ENCODE measurements at places on chromosomes 16 and 17. TPM values are rescaled to one million over a fixed set of nuclear protein-coding genes. Genes with fewer than 3 reads are reported as not detected.

GRCh38 chr17:5592382-5592781 lies 8.1 kb upstream of the NLRP1 start:
- no peaks in the 10 kb centered on the region for H3K36me3 ChIP-seq
- H3K4me1 ChIP-seq, result no peaks in the 10 kb centered on the region
- no peak overlapping the region for H3K4me3 ChIP-seq
- no peaks in the 10 kb centered on the region for H3K27me3 ChIP-seq
- no peak overlapping the region for H3K27ac ChIP-seq

GRCh38 chr16:9499941-9500593 lies 408.6 kb downstream of the HAPSTR1 start:
- no peak overlapping the region for H3K27ac ChIP-seq
- no peak for DNase-seq
- H3K36me3 ChIP-seq, result no peaks in the 10 kb centered on the region
- H3K4me1 ChIP-seq, result no peaks in the 10 kb centered on the region
- no peak overlapping the region for H3K4me3 ChIP-seq

GRCh38 chr17:31680126-31680525 lies 178.9 kb downstream of the COPRS start:
- no peaks in the 10 kb centered on the region for H3K27me3 ChIP-seq
- no peak for DNase-seq
- no peaks in the 10 kb centered on the region for H3K4me1 ChIP-seq
- no peak overlapping the region for H3K27ac ChIP-seq
- H3K36me3 ChIP-seq, result no peaks in the 10 kb centered on the region

- no peaks in the 10 kb centered on the region for H3K36me3 ChIP-seq
- no peak overlapping the region for H3K27ac ChIP-seq
- H3K27me3 ChIP-seq, result no peaks in the 10 kb centered on the region
- H3K4me3 ChIP-seq, result no peak overlapping the region
- no peak for DNase-seq
Measured at GRCh38 chr16:65782611-65783600, 583.6 kb upstream of the CDH5 start.

GRCh38 chr16:73878611-73879010 lies 418.0 kb upstream of the PSMD7 start:
- no peak for DNase-seq
- H3K27ac ChIP-seq, result no peak overlapping the region
- no peaks in the 10 kb centered on the region for H3K27me3 ChIP-seq
- H3K4me3 ChIP-seq, result no peak overlapping the region
- no peaks in the 10 kb centered on the region for H3K36me3 ChIP-seq

DNA sequence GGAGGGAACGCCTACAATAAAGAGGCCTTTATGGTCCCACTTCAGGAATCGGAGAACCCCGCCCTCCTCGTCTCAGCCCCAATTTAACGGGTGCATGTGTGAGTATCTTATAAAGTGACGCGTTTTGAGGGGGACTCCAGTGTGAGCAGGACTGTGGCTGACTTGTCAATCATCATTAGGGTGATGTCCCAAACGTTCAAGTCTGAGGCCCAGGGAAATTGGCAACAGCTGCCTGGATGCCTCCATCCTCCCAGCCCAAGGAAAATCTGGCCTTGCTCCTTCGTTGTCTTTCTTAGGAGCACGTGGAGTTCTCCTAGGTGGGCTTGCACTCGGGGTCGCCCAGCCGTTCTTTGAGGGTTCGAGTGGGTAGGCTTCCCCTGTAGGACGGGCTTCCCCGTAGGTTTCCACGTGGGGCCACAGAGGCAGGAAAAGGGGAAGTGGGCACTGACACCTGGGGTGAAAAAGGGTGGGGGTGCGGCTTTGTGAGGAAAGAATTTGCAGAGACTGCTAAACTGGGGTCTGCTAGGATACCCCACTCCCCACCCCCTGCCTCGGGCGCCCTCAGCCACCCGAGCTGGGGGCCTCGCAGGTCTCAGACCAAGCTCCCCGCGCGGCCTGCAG lies 561 bp upstream of the HERPUD1 start:
- DNase-seq, result no peak
- peak overlapping the region; percentile 87 for H3K4me3 ChIP-seq
- peaks cover 36% of the 10 kb centered on the region for H3K4me1 ChIP-seq

- peaks cover 21% of the 10 kb centered on the region for H3K4me1 ChIP-seq
- H3K27me3 ChIP-seq, result no peaks in the 10 kb centered on the region
- peak overlapping the region; percentile 89 for H3K27ac ChIP-seq
- H3K4me3 ChIP-seq, result peak overlapping the region; percentile 100
- peaks cover 18% of the 10 kb centered on the region for H3K36me3 ChIP-seq
Measured at GRCh38 chr16:67936880-67937605, 393 bp upstream of the PSMB10 start.

- H3K27me3 ChIP-seq, result peaks cover 38% of the 10 kb centered on the region
- no peaks in the 10 kb centered on the region for H3K36me3 ChIP-seq
- DNase-seq, result no peak
- H3K27ac ChIP-seq, result peak overlapping the region; percentile 39
- H3K4me1 ChIP-seq, result peaks cover 17% of the 10 kb centered on the region
Measured at GRCh38 chr16:86508947-86509758, 1.2 kb upstream of the FOXF1 start.

DNA sequence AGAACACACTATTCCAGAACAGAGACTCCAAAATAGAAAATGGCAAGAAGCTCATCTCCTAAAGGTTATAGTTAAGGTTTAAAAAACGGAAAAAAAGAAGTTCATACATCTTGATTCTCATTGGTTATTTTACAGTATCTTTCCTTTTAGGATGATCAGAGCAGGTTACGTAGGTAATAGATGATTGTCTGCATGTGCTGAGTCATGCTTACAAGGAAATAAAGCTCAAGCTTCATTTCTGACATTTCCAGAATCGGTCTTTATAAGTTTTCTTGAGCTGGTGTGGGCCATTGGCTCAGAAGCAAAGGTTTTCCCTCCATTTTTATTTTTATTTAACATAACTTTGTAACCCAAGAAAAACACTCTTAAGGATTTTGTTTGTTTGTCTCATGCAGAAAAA lies 1030.3 kb upstream of the CDH8 start:
- DNase-seq, result no peak
- no peaks in the 10 kb centered on the region for H3K36me3 ChIP-seq
- no peaks in the 10 kb centered on the region for H3K4me1 ChIP-seq
- no peak overlapping the region for H3K27ac ChIP-seq
- no peaks in the 10 kb centered on the region for H3K27me3 ChIP-seq

DNA sequence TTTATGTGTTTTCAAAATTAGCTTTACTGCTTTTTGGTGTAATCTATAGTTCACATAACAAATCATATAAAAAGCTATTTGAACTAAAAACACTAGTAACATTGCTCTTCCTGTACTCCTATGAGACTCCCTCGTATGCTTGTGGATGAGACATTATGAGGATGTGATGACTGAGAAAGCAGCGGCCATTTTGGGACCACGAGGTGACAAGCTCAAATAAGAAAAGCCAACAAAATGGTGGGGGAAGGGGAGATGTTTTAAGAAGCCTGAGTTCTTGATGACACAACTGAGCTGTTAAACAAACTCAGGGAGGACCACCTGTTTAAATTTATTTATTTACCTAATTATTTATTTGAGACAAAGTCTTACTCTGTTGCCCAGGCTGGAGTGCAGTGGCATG lies 4.5 kb downstream of the CCL18 start:
- no peak for DNase-seq
- no peaks in the 10 kb centered on the region for H3K27me3 ChIP-seq
- H3K27ac ChIP-seq, result no peak overlapping the region
- no peaks in the 10 kb centered on the region for H3K4me1 ChIP-seq
- H3K4me3 ChIP-seq, result no peak overlapping the region

DNA sequence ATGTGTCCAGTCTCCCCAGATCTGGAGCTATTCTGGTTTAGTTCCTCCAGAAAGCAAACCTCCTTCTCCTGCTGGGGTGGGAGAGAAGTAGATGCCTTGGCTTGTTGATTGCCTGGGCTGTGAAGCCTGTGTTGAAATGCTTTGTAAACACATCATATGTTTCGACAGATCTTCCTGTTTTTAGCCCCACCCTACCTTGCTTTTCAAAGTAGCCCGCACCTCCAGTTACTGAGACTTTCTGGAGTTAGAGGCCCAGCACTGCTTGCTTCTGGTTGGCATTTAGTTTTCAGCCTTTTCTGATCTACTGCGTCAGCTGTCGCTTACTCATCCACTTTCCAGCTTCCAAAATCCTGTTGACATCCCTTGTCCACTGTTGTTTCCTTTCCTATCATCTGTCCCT lies 17.9 kb upstream of the NDEL1 start:
- DNase-seq, result no peak
- H3K4me1 ChIP-seq, result peaks cover 5% of the 10 kb centered on the region
- no peaks in the 10 kb centered on the region for H3K36me3 ChIP-seq

GRCh38 chr17:60471451-60471850 lies 49.2 kb downstream of the CHCT1 start:
- no peak for DNase-seq
- no peaks in the 10 kb centered on the region for H3K27me3 ChIP-seq
- H3K4me3 ChIP-seq, result no peak overlapping the region
- H3K36me3 ChIP-seq, result peaks cover 4% of the 10 kb centered on the region
- peaks cover 37% of the 10 kb centered on the region for H3K4me1 ChIP-seq

GRCh38 chr17:34771891-34772290 lies 189.4 kb downstream of the CCT6B start:
- H3K4me3 ChIP-seq, result no peak overlapping the region
- no peaks in the 10 kb centered on the region for H3K4me1 ChIP-seq
- no peaks in the 10 kb centered on the region for H3K27me3 ChIP-seq
- H3K27ac ChIP-seq, result no peak overlapping the region
- DNase-seq, result no peak
- no peaks in the 10 kb centered on the region for H3K36me3 ChIP-seq

DNA sequence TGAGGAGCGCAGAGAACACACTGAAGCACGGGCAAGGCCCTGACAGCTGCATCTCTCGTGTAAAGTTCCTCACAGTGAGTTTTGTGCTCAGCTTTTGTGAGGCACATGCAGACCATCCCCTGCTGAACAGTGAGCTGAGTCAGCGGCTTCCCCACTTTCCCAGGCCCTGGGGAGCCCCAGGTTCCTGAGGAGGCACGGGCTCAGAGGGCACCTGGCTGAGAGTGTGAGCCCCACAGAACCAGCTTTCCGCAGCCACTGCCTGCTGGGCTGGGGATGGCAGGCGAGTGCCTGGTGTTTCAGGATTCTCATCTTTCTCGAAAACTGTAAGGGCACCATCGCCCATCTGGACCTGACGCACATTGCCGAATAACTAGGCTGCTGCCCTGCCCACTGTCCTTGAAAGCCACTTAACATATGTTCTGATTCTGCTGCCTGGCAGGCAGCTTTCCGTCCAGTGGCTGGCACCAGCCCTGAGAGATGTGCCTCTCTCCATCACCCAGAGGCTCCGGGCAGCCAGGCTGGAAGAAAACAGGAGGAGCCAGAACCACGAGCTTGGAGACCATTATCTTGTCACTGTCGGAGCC lies 266.7 kb upstream of the FOXF1 start:
- H3K27ac ChIP-seq, result no peak overlapping the region
- H3K27me3 ChIP-seq, result no peaks in the 10 kb centered on the region
- H3K4me1 ChIP-seq, result no peaks in the 10 kb centered on the region
- no peak overlapping the region for H3K4me3 ChIP-seq

DNA sequence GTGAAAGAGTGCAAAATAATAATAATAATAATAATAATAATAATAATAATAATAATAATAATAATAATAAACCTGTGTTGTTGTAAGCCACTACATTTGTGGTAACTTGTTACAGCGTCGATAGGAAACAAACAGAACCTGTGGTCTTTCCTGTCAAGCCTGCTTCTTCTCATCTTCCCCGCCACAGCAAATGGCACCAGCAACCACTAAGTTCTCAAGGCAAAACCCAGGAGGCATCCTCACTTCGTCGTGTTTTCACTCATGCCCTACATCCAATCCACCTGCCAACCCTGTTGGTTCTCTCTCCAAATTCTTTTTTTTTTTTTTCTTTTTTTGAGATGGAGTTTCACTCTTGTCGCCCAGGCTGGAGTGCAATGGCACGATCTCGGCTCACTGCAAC lies 34.2 kb downstream of the ITGAE start:
- H3K27ac ChIP-seq, result no peak overlapping the region
- no peaks in the 10 kb centered on the region for H3K36me3 ChIP-seq
- no peaks in the 10 kb centered on the region for H3K4me1 ChIP-seq

DNA sequence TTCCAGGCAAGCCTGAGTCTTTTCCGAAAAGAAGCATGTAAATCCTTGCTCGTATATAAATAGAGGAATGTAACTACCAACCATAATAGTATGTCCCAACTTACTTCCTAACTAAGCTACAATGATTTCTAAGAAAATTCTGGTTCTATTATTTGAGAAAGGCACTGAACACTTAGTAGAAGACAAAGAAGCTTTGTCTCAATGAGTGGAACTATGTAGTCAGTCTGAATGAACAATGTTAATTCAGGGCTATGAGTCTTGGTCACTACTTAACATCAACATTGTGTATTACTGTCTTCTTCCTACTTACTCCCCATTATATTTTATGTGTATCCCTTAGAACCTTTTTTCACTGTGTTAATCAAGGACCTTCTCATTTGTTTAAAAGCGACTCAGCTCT lies 206.0 kb downstream of the CYB561 start:
- H3K36me3 ChIP-seq, result no peaks in the 10 kb centered on the region
- no peaks in the 10 kb centered on the region for H3K27me3 ChIP-seq
- H3K4me3 ChIP-seq, result no peak overlapping the region

- DNase-seq, result no peak
- no peak overlapping the region for H3K27ac ChIP-seq
Measured at GRCh38 chr17:527247-527646, 174.6 kb upstream of the RPH3AL start.

DNA sequence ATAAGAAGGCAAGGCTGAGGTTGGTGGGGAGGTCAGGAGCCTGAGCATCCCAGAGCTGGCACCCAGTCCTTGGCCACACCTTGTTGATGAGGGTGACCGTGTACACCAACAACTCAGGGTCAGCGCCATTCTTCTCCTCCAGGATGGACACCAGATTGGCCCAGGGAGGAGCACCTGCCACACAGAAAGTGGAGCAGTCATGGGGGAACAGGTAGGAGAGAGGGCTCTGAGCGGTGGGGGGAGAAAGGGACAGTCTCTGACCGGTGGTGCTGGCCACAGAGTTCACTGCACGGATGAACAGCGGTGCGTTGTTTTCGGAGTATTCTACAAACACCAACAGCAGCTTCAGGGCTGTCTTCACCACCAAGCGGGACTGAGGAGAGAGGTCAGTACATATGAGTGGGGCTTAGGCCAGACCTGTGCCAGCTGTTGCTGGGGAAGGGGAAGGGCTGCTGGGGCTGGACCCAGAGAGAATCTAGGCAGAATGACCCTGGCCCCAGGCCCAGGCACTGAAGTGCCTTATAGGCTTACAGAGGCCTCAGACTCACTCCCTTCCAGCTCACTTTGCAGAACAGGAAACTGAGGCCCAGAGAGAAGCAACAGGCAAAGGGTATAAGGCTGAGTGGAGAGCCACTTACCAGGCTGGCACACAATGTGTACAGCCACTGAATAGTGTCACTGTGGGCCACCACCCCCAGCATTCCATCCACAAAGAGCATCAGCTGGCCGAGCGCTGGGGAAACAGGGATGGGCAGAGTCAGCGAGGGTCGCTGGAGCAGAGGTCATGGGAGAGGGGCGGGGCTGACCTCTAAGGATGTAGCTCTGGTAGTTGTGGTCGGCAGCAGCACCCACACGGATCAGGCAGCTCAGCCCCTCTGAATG lies 9.6 kb downstream of the FHOD1 start:
- DNase-seq, result no peak
- H3K27ac ChIP-seq, result no peak overlapping the region
- no peak overlapping the region for H3K4me3 ChIP-seq
- no peaks in the 10 kb centered on the region for H3K27me3 ChIP-seq
- H3K36me3 ChIP-seq, result peaks cover 39% of the 10 kb centered on the region

Gene SOCS1
- 16.9 TPM for total RNA-seq

Gene HEATR9
- total RNA-seq, result not detected

Gene LCAT
- total RNA-seq, result 28.1 TPM

Gene SLFN14
- not detected for total RNA-seq

Gene TPSAB1
- 164 TPM for total RNA-seq

Gene MRPL28
- 33.2 TPM for total RNA-seq

Gene OSBPL7
- 20.0 TPM for total RNA-seq

Gene OTOA
- 0.21 TPM for total RNA-seq

Gene RNF151
- total RNA-seq, result not detected

Gene PRR29
- total RNA-seq, result not detected

Gene MT1F
- total RNA-seq, result 3.9 TPM
